ENCODE measurements at places on chromosomes 6 and 20.
A peak's percentile ranks its signal among the peaks of the same experiment; 100 is the strongest.

DNA sequence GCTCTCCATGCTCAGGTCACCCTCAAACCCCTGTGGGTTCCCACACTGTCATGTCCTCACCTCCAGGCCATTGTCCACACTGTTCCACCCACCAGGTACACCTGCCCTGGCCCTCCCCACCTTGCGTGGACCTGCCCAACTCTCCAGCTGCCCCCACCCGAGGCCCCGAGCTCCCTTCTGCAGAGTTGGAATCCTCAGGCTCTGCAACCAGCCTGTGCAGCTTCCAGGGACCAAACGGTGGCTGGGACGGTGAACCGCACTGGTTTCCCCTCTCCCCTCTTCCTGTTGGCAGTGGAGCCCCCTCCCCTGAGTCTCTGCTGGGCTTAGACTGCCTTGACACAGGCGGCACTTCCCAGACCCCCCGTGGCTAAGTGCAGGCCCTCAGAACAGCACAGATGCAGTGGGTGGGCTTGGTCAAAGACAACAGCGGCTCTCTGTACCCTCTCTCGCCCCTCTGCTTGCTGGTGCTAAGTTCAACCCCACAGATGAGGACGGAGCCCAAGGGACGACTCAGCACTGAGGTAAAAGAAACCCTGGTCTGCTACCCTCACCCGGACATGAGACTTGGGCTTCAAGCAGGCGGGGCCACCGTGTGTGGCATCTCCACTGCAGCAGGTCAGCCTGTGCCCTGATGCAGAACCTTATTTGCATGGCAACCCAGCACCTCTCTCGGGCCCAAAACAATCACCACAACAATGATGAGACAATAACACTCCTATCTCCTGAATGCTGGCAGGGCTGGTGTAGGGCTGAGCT, 11.0 kb downstream of the ZBP1 start:
- DNase-seq = no peak

GRCh38 chr6:41577356-41578216, 31.4 kb downstream of the FOXP4 start:
- DNase-seq = peak; percentile 33

GRCh38 chr20:21225215-21225947, 77.8 kb upstream of the XRN2 start:
- DNase-seq = no peak

DNA sequence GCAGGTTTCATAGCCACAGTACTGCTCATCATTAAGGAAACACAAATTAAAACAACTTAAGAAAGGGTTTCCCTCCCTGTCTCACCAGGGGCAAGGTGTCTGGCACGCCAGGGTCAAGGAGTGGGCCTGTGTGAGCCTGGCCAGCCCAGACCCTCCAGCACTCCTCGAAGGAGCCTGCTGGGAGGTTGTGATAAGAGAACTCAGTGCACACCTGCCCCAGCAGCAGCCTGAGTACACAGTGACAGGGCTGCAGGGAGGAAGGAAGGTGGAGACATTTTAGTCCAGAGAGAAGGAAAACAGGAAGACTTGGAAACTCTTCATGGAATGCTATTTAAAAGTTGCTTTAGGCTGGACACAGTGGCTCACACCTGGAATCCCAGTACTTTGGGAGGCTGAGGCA, 14.1 kb downstream of the NINL start:
- no peak for DNase-seq

DNA sequence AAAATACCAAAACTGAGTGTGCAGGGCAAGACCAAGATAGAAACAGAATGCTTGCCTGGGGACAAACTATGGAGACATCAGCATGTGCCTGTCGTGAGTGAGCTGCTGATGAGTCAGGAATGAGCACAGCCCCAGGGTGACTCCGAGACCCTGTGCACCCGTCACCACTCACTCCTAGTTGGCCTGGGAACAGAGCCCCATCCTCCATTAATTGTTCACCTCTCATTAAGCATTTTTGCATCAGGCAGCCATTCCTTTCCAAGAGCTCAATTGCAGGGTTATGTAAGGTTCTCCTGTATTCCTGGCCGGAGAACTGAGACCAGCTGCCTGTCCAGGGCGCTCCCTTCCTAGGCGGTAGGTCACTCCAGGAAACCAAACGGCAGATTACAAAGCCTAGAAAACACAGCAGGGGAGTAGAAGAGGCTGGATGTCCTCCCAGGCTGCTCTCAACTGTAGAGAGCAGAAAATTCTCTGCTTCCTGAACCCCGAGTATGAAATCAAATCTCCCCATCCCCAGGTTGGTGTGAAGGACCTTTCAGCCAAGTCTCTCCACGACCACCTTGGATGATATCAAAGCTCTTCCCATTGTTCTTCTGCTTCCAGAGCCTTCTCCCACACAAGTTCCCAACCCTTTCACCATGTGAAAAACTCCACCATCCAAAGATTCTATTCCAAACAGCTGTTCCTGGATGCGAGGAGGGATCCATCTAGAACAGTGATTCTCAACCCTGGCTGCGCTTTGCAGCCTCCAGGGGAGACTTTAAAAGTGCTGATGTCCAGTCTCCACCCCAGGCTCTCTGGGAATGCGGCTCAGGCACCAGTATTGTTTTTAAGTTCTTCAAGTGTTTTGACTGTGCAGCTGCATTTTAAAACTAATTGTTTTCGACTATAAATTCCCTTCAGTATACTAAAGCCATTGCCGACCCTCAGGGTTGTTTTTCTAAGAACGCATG, 532.6 kb upstream of the JARID2 start:
- DNase-seq = no peak

GRCh38 chr6:147653631-147654030, 145.1 kb downstream of the SAMD5 start:
- DNase-seq = no peak
